CD4-positive, CD25-positive, alpha-beta regulatory T cell (primary cell): ENCODE measurements at places on chromosomes 16 and 17.

DNA sequence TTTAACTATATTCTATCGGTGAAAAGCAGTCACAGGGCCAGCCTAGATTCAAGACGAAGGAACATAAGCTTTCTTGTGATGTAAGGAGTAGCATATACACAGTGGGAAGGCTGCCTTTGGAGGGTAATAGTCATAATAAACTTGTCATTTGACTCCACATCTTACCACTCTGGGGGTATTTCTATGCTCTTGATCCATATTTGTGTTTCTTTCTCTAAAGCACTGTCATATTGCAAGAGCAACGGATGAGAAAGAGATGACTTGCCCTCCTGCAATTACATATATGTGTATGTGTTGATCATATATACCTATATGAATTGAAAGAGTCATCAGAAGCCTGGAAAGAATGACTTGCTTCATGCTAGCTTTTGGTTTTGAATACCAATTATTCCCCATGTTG, 225.4 kb upstream of the HS3ST3A1 start:
- no peak for DNase-seq

GRCh38 chr17:38851434-38851833, 2.1 kb downstream of the RPL23 start:
- no peak for DNase-seq

DNA sequence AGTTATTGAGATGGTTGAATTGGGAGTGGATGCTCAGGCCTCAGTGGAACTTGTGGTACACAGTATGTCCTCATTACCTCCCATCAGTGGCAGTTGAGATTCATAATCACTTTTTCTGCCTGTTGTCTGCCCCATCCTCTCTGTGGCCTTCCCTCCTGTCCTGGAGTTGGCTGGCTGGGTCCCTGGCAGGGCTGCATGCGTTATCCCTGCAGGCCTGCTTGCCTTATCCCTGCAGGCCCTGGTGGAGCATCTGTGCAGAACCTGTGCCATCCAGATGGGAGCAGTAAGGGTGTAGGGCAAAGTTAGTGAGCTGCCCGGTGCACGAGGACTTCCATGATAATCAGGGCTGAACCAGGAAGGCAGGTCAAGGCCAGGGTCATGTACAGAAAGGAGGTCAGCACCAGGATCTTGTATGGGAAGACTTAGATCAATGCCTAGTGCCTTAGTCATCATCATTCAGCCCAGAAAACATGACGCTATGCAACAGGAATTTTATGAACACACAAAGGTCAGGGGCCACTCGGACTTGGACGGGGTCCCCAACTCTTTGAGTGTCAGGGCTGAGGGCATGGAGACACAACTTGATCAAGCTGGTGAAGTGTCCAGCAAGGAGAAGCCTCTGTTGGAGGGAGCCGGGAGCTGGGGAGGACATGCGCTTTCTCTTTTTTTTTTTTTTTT, 47.2 kb downstream of the ABCC1 start:
- DNase-seq, result no peak

GRCh38 chr17:62705778-62706597, 78.5 kb downstream of the MRC2 start:
- no peak for DNase-seq

DNA sequence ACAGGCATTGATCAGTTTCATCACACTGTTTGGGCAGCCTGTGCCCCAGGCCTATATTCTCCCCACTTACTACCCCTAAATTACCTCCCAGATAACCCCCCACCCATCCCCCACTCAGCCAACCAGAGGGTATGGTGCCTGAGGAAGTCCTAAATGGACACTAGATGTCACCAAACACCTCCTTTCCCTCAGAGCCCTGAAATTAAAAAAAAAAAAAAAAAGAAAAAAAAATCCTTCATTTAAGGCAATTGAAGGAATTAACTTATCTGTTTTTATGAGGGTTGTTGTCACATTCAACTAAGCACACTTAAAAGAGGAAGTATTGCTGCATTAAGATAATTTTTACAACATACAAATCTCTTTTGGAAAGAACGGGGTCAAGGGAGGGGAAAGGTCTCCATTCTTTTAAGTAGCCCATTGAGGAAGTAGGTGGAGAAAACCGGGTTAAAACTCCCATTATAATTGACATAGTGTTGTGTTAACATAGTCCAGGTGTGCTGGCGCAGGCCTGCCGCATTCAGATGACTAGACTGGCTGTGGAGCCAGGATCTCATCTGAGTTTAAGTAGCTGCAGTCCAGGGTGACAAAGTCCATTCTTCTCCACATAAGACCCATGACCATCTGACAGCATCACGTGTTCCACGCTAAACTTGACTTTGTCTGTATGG, 46.3 kb downstream of the SNX11 start:
- DNase-seq, result peak; percentile 33
